ENCODE measurements at places on chromosomes 4 and X. TPM values are rescaled to one million over a fixed set of nuclear protein-coding genes. Genes with fewer than 3 reads are reported as not detected.

The MAGEA1 gene
- not detected for total RNA-seq

The HSD17B11 gene
- 59.0 TPM for total RNA-seq

GRCh38 chrX:53584891-53585290, 101.6 kb downstream of the HUWE1 start:
- DNase-seq, result no peak

DNA sequence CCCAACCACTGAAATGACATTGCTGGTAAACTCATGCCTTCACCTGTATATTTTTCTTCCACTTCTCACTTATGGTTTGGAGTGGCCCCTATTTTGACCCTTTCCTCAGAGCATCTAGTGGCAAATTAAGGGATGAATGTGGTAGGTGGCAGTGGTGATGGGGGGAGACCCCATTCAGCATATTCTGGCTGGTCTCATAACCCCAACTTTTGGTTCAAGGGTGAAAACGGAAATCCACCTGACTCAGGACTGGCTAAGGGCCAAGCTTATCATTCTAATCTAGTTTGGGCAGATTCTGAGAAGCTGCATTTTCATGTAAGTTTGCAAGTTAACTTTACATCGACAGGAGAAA, 47.0 kb upstream of the NSUN7 start:
- DNase-seq, result peak; percentile 11

GRCh38 chr4:148632476-148632875, 190.3 kb upstream of the NR3C2 start:
- DNase-seq, result no peak

DNA sequence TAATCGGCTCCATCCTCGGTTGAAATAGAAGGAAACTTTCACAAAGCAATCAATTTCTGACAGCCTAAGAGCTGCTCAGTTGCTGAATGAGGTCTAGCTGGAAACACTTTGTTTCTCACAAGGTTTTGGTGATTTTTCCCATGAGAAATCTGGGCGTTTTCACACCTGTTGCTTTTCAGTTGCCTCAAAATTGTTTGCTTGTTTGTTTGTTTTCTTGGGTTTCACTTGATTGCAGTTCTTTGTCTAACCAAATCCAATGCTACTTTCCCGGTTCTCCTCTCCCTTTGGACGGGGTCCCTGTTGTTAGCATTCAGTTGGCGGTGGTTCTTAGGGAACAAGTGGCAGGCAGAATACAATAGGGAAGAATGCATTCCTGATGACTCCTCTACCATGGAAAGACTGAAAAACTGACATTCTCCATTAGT, 135.5 kb downstream of the PALLD start:
- DNase-seq, result peak; percentile 50

- no peak for DNase-seq
Observed at GRCh38 chrX:11272290-11272689, 20.9 kb upstream of the AMELX start.

DNA sequence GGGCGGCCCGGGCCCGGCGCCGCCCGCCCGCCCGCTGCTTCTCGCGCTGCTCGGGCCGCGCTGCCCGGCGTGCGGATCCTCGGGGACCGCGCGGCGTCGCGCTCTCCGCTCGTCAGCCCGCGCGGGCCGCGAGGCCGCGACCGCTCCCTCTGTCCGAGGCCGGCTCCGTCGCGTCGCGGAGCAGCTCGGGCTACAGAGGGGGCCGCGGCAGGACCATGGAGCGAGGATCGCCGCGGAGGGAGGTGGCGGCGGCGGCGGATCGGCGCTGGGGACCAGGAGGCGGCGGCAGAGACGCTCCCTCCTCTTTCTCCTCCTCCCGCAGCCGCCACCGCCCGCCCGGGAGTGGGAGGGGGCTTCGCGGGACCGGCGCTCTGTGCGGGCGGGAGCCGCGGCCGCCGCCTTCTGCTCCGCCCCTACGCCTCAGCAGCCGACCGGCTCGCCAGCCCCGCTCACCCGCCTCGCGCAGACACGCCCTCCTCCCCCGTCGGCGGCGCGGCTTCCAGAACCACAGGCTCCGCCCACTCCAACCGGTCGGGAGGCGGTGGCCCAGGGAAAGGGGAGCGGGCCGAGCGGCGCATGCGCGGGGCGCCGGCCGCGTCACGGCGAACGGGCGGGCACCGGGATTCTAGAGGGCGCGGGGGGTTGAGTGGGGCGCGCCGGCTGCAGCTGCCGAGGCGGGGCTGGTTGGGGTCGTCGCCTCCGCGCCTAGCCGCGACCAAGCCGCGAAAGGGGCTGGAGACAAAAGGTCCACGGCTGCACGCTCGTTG, at the start of gene CASK:
CASK (minus strand) TSS at position 344 of the 767 bp plus-strand sequence. CDS start 566 bp downstream, outside the sequence.
- DNase-seq, result peak; percentile 95

- DNase-seq, result no peak
Observed at GRCh38 chr4:125013891-125014290, 300.9 kb upstream of the FAT4 start.

GRCh38 chr4:70531981-70532380, 13.6 kb downstream of the AMTN start:
- DNase-seq, result no peak

DNA sequence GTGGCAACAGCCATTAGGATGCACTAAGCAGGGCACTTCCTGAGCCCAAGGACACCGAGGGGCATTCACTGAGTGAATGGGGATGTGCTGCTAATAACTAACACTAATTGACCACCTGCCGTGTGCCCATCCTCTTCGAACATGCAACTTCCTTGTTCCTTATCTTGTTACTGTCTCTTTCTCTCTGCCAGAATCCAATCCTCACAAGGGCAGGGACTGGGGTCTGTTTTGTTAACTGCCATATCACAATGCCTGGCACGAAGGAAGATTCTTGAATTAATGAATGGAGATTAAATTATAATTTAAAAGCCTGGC, 1.3 kb downstream of the ERAS start:
- DNase-seq, result no peak

DNA sequence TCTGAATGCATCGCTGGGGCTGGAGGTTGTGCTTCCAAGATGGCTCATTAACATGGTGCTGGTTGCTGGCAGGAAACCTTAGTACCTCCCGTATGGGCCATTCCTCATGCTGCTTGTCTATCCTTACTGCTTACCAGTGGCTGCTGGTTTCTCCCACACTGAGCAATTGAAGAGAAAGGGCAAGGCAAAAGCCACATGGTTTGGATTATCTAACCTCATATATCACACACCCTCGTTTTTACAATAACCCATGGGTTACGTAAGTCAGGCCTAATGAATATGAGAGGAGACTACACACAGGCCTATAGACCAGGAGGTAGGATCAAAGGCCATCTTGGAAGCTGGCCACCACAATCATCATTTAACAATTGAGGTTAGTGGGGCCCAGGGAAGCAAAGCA, 141.8 kb upstream of the EDNRA start:
- no peak for DNase-seq

- no peak for DNase-seq
Observed at GRCh38 chr4:157702831-157703230, 470.0 kb downstream of the GASK1B start.

DNA sequence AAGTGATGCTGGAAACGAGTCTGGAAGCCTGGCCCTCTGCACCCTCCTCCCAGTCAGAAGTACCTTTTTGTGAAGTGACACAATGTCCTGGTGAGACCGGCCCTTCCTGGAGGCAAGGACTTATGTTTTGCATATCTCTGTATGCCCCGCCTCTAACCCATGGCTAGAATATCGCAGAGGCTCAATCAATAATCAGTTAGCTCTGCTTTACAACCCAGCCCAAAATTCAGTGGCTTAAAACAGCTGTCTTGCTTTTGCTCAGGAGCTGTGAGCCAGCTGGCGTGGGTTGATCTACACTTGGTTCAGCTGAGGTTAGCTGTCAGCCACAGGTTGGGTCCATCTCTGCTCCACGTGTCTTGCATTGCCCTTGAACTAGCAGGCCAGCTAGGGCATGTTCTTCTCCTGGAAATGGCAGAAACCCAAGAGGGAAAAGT, 98.8 kb upstream of the METTL14 start:
- no peak for DNase-seq

DNA sequence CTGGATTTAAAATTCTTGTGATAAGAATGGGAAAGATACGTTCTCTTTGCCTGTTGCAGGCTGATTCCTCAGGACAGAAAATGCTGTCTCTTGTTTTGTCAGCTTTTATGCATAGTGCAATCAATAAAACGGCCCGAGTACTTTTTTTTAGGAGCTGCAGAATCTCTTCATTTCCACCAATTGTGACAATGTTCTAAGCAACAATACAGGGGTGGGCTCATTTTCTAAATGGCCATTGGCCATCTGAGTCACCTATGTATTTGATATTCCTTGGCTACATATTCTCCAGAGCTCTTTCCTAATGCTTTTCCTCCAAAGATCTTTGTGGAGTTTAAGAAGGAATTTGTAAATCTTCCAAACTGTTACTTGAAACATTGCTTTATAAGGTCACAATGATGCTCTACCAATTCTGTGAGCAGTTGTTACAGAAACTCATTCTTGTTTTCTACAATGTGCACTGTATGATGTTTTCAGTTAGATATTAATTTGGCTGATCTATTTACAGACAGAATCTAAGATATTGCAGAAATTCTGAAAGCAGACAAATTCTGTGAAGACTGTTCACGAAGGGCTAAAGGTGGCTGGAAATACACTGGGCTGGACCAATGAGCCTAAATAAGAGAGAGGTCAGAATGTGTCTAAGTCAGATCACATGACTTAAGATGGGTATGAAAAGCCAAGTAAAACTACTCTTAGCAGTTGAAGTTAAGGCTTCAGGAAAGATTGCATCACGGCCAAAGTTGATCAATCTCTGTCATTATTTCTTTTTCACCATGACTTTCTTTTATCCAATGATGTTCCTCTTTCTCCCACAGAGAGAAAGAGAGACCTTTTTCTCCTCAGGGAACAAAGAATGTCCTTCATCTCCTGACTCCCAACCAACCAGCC, 33.4 kb downstream of the TAPT1 start:
- peak; percentile 27 for DNase-seq
